C1 segment of cervical spinal cord (tissue), 14 donors: ENCODE measurements at places on chromosomes 7 and 10.

- no peak for DNase-seq
Measured at GRCh38 chr10:36057180-36057579, 415.1 kb upstream of the FZD8 start.

DNA sequence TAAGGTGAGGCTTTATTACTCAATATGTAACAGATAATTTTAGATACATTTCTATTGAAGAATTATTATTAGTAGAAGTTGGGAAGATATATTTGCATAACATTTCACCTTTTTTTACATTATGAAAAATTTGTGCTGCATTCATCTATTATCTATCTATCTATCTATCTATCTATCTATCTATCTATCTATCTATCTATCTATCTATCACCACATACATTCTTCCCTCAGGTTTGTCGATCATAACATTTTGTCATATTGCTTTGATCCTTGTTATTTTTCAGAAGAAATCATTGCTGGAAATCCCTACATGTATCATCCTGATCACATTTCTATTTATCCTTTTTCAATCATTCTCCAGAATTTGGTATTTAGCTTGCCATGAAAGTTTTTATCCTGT lies 49.3 kb upstream of the CALCR start:
- DNase-seq = no peak

DNA sequence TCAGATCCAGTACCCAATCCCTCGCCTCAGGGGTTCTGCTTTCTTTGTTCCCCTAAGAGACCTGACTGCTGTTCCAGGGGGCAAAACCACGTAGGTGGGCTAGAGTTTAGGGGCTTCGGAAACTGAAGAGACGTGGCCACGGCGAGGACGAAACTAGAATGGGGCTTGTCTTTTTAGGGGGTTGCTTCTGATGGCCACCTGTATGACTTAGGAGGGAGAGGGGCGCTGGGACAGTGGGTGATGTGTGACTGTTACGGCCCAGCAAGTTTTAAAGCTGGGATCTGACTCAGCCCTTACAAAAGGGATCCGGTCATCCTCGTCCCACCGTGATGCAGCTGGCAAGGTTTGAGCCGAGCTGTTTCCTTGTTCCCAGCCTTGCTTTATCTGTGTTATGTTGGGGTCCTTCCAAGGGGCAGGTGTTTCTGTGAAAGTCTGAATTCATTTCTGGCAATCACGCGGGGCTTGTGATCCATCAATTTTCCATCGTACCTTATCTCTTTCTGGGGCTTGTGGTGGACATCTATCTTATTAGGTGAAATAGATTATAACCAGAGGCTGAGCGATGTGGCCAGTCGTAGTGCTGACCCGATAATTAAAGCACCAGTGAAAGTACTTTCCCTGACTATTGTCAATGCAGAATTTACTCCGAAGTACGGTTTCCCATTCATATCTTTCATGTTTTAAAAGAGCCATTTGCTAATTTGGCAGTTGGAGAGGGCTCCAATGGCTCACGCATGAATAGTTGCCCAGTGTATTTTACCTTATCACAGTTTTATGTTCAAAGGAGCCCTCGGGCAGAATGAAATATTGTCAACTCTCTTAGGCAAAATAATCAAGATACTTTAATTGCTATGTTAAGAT lies 830 bp downstream of the MET start:
- DNase-seq = no peak

DNA sequence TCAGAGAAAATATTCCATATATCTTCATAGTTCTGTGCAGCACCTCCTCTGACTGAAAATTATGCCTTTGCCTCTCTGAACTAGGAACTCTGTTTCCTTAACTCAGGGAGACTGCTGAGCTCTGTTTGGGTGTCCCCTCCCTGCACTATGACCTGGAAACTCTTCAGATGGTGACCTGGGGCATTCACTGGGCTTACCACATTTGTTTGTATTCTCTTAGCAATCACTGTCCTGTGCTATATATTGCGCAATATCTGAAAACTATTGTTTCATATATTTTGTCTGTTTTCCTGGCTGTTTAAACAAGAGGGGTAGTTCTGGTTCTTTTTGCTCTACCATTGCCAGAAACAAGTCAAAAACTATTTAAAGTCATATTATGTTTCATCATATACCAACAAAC lies 181.8 kb upstream of the KIAA1217 start:
- DNase-seq = no peak
